ENCODE measurements at places on chromosomes 1 and 21.
A peak's percentile ranks its signal among the peaks of the same experiment; 100 is the strongest.

GRCh38 chr1:83950106-83950661 lies 48.7 kb downstream of the TTLL7 start:
- no peak for DNase-seq

DNA sequence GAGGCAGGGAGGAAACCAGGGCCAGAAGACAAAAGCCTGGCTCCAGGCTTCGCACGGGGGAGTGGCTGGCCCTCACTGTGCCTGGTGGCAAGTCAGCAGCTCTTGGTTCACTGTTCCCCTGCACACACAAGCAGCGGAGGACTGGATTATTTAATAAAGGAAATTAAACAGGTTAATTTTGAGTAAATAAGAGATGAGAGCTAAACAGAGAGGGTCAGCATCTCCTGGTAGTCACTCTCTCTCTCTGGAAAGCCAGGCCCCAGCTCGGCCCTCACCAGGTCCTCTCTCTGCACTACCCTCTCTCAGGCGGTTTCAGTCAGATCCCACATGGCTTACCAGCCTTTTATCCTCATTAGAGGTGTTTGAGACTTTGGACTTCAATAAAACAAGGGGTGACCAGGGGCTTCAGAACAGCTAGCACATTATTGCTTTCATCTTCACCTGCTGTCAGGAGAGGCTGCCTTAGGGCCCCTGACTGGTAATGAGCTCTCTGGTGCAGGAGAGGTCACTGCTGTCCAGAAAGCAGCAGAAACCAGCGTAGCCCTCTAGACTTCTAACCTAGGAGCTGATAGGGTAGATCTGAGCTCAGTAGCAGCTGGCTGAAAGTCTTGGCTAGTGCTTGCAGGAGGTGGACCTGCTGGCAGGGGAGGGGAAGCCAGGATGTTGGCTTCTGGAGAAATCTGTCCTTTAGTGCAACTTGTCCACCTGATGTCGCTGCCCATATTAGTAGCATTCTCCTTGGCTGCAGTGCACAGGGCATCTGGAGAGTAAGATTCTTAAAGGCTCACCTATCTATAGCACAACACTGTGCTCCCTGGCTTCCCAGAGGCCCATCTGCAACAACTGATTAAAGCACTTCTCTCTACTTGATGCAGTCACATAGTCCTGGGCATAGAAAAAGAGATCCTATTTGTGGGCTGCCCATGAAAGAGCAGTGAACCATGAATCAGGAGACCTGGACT lies 45.9 kb downstream of the SYT6 start:
- DNase-seq, result no peak

- DNase-seq, result no peak
Observed at GRCh38 chr1:218671573-218671972, 326.4 kb downstream of the TGFB2 start.

DNA sequence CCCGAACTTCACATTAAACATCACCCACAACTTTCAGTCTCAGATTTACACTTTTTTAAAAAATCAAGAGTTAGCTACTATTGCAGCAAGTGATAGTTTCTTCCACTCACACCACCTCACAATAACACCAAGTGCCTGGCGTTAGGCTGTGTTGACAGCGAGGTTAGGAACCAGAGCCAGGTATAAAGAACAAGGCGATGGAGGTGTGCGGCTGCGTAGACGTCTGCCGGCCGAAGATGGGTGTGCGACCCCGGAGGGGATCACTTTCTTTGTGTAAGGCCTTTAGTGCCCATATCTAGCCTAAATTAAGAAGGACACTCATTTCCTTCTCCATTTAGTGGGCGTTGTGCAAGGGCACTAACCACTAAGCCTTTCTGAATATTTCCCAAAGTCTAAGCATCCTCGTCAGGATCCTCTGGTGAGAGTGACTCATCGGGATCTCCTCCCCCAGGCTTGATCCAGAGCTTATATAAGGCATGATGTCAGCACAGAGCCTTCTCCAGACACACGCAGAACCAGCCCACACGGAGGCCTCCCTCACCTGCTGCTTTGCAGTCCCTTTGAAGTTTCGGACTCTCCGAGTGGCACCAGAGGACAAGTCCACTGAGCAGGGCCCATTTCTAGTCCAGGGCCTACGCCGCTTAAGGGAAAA lies 11.8 kb downstream of the NHLH2 start:
- no peak for DNase-seq

- DNase-seq, result no peak
Observed at GRCh38 chr1:65166572-65167305, 18.7 kb downstream of the AK4 start.

DNA sequence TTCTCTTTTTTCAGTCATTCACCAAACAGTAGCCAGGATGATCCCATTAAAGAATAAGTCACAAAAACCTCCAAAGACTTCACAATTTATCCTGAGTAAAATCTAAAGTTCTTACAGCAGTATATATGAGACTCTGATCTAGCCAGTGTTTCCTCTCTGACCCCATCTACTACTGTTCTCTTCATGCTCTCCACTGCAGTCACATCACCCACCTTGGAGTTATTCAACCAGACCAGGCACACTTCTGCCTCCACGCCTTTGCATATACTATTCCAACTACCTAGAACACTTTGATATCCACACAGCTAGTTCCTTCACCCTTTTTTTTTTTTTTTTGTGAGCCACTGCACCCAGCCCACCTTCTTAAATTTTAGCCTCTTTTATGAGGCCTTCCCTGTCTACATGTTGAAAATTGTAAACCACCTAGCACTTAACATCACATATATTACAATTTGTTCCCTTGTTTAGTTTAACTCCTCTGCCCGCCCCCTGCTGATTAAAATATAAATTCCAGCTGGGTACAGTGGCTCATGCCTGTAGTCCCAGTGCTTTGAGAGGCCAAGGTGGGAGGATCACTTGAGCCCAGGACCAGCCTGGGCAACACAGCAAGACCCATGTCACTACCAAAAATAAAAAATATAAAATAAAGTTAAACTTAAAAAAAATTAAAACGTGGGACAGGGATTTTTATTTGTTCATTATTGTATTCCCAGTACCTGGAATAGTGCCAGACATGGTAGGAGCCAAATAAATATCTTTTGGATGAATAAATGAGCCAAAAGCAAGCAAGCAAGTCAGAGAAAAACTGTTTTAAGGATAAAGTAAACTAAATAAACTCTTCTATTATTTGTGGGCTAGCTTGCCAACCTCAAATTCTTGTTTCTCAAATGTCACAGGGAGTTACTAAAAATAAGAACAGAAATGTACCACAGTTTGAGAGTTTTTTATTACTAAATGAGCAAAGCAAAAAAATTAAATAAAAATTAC lies 35.2 kb upstream of the MUTYH start:
- no peak for DNase-seq

DNA sequence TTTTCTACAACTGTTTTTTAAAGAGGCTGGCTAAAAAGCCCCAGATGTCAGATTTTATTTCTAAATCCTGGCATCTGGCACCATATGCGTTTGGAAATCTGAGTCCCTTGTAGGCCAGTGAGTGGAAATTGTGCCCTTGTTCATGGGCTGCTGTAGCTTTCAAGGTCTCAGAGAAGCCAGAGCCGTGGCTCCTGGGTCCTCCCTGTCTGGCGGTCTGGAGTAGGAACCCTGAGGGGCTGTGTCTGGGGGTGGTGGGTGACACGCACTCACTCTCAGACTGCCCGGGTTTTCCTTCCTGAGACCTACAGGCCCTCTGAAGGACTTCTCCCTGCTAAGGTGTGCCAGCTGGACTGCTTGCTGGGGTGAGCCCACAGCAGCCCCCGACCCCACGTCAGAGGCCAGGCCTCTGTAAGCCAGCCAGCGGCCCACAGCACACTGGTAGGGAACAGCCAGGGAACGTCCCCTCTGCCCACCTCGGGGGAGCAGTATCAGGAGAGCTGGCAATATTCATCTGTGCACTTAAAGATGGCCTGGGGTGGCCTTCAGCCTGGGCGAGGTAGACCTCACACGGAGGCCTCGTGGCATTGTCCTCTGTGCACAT lies 151.5 kb downstream of the PEX14 start:
- no peak for DNase-seq

GRCh38 chr1:216461466-216461865 lies 38.2 kb upstream of the USH2A start:
- DNase-seq, result no peak

DNA sequence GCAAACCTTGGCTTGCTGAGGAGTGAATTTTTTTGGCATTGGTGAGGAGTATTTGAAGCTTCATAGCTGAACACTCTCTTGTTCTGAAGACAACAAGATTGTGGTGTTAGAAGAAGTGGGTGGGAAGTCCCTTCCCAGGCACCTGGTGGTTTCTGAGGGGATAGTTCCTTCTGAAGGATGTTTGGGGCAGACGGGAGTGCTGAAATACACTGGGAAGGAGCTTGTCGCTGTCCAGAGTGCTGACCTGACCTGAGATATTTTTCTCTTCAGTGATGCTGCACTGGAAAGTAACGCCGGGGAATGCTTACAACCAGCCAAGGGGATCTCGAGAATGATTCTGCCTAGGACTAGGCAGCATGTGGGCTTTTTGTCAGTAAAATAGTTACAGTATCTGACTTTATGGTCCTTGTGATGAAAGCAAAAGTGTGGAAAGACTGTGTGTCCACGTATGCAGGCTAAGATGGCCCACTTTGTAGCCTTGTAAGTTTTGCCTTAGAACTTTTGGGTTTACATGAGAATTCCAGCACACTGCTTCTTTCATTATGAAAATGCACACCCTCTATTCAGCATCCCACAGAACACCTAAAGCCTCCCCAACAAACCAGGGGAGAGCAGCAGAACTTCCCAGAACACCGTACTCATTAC lies 33.1 kb upstream of the NFASC start:
- DNase-seq, result peak; percentile 65

- no peak for DNase-seq
Observed at GRCh38 chr1:101408212-101409042, 171.6 kb downstream of the S1PR1 start.

DNA sequence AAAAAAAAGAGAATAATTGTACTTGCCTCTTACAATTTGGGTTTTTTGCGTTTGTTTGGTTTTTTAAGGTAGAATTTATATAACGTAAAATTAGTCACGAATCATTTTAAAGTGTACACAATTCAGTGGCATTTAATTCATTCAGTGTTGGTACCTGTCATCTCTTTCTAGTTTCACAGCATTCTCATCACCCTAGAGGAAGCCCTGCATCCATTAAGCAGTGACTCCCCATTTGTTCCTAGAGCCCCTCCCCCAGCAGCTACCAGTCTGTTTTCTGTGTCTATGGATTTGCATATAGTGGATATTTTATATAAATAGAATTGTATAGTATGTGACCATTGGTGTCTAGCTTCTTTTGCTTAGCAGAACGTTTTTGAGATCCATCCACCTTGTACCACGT lies 233.2 kb upstream of the FMN2 start:
- DNase-seq, result no peak

- no peak for DNase-seq
Observed at GRCh38 chr1:77487631-77488030, 194.8 kb downstream of the ZZZ3 start.

DNA sequence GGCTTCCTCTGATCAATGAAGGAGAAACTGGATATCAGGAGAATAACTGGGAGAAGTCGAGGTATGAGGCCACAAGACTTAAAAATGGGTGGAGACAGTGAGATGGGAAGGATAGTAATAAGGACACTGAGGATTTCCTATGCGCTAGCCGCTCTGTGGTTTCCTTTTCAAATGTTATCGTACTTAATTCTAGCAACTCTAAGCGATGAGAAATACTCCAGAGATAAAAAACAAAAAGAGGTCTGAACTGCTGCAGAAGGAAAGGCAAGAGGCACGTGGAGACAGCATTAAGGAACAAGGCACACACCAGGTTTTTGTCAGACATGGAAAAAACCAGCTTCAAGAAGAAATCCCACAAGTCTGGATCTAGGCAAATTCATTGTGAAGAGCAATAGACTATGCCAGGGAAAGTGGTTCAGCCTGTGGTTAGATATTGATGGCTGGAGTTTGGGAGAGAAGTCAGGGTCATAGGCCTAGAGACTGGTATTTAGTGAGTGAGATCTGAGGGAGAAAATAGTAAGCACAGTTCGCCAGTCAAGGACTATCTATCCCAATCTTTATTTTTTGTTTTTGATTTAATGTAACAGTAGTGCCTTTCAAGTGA lies 5.3 kb downstream of the CLCA2 start:
- DNase-seq, result no peak

DNA sequence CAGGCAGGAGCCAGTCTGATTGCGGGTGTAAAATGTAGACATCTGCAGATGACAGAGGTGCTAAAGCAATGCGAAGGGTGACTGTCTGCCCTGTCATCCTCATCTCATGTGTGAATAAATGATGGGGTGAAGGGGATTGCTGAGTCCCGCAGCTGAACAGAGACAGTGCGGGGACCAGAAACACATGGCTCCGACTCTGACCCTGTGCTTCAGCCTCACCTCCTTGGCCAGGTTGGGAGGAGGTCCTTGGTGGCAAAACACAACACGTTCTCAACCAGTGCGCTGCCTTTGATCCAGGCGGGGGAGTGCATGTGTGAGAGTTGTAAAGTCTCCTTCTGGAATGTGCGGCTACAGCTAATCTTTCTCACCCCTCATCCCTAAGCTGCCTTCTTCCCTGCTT lies 32.0 kb upstream of the TTC22 start:
- DNase-seq, result no peak

- no peak for DNase-seq
Observed at GRCh38 chr1:226558036-226558650, 9.6 kb downstream of the STUM start.

DNA sequence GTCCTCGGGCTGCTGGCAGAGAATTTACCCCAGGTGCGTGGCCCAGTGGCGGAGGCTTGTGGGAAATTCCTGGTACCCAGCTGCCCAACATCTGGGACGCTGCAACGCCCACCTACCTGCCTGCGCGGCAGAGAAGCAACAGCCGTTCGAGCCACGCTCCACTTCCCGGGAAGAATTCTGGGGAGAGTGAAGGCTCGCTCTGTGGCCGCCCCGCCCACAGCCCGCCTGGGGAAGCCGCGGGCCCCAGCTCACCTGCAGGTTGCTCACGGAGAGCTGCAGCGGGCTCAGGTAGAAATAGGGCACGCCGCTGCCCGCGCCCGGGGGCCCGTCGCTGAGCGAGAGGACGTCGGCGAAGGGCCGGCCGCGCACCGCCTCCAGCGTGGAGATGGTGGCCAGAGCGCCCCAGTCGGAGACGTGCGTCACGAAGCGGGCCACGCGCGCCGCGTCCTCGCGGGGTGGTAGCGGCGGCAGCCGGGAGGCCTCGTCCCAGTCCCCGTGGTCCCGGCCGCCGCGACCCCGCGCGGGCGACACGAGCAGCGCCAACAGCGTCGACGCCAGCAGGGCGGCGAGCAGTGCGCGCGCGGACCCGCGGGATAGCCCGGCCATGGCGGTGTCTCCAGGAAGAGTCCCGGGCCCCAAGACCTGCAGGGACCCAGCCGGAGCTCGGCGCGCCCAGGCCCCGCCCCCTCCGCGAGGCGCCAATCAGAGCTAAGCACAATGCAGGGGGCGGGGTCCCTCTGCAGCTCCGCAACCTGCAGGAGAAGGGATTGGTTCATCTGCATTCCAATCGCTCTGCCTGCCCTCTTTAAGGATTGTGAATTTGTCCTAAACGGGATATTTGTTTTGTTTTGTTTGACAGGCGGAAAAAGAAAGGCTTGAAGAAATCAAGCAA lies at the start of gene CREG1:
CREG1 (minus strand) TSS at position 627 of the 892 bp plus-strand sequence.
- DNase-seq, result peak; percentile 95

- DNase-seq, result no peak
Observed at GRCh38 chr1:39720094-39720999, 18.3 kb upstream of the PPIE start.

DNA sequence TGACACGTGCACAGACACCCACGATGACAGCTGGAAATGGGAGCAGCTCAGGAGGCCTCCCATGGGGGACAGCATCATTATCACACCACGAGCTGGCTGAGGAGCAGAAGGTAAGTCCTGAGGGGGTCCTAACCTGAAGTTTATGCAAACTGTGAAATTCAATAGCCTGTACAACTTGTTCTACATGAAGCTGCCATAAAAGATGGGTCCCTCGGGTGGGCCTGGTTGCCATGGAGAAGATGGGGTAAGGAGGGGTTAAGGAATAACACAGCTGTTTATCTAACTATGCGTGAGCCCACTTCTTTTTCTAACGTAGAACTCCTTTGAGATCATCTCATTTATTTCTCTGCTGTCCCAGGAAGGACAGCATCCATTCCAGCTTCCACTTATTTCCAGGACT lies 163.4 kb upstream of the CD34 start:
- no peak for DNase-seq

All from mucosa of gallbladder (tissue), 1 donor.